ENCODE measurements at places on chromosomes 3 and 15.

DNA sequence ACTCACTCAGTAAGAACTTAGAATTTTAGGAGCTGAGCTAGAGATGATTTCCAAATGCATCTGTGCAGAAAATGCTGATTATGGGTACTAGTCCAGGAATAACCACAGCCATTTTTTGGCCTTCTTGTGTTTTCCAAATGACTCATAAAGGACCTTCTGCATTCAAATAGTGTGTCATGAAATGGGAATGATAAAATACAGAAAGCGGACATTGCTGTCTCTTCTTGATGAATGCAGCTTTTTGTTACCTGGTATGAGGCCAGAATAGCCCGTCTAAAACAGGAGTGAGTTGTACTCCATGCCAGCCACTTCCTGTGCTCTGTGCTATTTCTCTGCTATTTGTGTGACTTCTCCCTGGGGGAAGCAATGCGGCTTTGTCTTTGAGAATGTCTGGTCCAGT lies 20.5 kb upstream of the FRMD5 start:
- DNase-seq = no peak

- DNase-seq = no peak
Measured at GRCh38 chr3:103963599-103963998, 1403.1 kb upstream of the ALCAM start.

DNA sequence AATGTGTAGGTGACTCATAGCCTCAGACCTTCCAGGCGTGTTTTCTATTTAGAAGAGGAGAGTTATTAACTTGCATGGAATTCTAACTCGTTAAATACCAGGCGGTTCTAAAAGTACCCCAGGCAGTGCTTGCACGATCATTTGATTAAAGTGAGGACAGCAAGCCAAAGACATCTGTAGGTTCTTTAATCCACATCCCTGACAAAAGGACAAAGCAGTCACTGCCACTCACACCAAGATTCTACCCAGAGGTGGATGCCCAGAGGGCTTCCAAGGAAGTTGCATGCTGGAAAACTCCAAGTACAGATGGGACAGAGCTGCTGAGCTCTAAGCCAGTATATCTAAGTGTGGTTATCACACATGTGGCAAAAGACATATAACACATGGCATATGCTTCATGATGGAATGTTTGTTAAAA lies 372.1 kb downstream of the ROBO2 start:
- DNase-seq = no peak

DNA sequence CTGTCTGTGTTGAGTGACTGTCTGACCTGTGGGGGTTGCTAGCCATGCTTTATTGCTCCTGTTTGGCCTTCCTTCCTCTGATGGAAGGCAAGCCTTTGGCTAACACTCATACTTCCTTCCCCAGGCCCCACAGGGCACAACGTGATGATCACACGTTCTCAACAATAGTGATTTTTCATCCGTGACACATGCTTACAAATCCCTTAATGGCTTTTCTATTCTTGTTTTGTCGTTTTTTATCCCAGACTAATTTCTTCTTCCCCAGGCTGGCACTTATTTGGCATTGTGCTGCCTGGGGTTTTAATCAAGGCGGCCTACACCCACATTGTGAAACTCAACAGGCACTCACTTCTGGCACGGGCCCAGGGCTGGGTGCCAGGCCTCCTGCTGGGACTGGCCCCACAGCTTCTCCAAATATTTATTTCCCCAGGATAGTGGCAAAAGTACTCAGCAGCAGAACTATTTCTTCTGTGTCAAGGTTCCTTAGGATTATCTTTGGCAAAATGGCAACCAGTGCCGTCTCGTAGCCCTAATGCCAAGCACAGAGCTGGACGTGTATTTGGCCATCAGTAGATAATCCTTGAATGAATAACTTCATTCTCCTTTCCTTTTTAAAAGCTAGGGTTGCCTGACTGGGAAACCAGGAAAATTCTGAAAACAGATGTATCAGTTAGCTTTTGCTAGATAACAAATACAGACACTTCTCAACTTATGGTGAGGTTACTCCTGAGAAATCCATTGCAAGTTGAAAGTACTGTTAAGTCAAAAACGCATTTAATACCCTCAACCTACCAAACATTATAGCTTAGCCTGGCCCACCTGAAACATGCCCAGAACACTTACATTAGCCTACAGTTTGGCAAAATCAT lies 30.6 kb downstream of the CMTM7 start:
- no peak for DNase-seq

DNA sequence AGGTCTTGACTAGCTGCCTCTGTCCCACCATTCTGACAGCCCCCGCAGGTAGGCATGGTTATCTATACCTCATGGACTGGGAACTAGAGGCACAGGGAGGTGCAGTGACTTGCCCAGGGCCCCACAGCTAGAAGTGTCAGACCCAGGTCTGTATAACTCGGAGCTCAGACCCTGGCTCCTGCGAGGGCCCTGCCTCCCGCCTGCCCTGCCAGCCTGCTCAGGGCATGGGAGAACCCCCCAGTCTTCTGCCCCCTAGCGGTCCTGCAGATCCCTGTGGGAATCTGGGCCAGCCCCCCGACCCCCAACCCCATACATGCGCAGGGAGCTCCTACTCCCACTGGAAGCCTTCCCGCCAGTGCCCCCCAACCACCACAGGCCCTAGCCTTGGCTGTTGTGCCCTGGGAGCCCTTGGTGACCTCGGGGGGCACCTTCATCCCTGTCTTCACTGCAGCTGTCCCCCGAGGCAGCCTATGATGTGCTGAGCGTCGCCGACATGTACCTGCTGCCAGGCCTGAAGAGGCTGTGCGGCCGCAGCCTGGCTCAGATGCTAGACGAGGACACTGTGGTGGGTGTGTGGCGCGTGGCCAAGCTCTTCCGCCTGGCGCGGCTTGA lies 6.9 kb downstream of the ABTB1 start:
- DNase-seq = no peak

- no peak for DNase-seq
Measured at GRCh38 chr3:123611082-123611481, 26.2 kb upstream of the HACD2 start.

DNA sequence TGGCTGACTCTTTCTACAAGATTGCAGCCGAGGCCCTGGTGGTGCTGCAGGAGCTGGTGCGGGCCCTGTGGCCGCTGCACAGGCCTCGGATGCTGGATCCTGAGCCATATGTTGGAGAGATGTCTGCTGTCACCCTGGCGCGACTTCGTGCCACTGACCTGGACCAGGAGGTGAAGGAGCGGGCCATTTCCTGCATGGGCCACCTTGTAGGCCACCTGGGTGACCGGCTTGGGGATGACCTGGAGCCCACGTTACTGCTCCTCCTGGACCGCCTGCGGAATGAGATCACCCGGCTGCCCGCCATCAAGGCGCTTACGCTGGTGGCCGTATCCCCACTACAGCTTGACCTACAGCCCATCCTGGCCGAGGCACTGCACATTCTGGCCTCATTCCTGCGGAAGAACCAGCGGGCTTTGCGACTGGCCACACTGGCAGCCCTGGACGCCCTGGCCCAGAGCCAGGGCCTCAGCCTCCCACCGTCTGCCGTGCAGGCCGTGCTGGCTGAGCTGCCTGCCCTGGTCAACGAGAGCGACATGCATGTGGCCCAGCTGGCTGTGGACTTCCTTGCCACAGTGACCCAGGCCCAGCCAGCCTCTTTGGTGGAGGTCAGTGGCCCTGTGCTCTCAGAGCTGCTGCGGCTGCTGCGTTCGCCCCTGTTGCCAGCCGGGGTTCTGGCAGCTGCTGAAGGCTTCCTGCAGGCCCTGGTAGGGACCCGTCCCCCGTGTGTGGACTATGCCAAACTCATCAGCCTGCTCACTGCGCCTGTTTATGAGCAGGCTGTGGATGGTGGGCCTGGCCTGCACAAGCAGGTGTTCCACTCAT lies 20.3 kb downstream of the CAND2 start:
- no peak for DNase-seq

- no peak for DNase-seq
Measured at GRCh38 chr3:72724070-72724469, 124.2 kb downstream of the SHQ1 start.

- DNase-seq = no peak
Measured at GRCh38 chr3:188194332-188194731, 40.4 kb downstream of the LPP start.

GRCh38 chr3:170359178-170359704 lies 1.7 kb downstream of the SKIL start:
- no peak for DNase-seq

DNA sequence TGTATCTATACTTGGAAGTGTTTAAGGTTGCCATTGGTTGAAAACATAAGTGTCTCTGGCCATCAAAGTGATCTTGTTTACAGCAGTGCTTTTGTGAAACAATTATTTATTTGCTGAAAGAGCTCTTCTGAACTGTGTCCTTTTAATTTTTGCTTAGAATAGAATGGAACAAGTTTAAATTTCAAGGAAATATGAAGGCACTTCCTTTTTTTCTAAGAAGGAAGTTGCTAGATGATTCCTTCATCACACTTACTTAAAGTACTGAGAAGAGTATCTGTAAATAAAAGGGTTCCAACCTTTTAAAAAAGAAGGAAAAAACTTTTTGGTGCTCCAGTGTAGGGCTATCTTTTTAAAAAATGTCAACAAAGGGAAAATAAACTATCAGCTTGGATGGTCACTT lies 19.7 kb downstream of the B3GNT5 start:
- DNase-seq = no peak

GRCh38 chr15:26889298-26889898 lies 22.5 kb downstream of the GABRA5 start:
- DNase-seq = no peak

GRCh38 chr3:37986479-37987314 lies 3.9 kb upstream of the VILL start:
- no peak for DNase-seq

DNA sequence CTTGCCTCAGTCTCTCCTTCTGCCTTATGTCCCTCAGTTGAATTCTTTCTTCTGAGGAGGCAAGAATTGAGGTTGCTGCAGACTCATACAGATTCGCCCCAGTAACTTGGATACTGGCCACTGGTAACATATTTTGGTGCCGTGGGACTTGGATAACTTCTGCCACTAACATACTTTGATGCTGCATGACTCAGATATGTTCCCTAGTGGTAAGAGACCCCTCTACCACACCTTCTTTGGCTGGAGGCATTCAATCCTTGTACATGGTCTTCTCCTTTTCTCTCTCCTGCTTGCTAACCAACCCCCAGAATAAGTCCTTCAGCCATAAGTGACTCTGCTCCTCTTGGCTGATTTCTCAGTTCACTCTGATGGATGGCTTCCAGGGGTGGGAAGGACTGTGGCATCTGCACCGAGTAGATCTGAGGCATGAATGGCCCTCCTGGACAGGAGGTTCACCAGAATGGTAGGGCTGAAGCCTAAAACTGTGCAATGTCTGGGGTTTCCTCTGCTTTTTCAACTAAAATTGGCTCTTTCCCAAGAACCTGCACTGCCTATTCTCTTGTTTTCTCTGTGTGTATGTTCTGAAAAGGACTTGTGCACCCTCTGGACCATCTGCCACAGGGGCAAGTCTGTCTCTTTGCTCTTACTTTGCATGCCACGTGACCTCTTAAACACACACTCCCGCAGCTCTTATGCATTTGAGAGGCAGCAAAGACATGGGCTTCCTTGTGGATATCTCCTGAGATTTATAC lies 55.5 kb upstream of the FSTL1 start:
- no peak for DNase-seq

- no peak for DNase-seq
Measured at GRCh38 chr15:38441130-38441519, 12.8 kb upstream of the FAM98B start.

- DNase-seq = no peak
Measured at GRCh38 chr15:56537881-56538280, 72.9 kb upstream of the MNS1 start.

DNA sequence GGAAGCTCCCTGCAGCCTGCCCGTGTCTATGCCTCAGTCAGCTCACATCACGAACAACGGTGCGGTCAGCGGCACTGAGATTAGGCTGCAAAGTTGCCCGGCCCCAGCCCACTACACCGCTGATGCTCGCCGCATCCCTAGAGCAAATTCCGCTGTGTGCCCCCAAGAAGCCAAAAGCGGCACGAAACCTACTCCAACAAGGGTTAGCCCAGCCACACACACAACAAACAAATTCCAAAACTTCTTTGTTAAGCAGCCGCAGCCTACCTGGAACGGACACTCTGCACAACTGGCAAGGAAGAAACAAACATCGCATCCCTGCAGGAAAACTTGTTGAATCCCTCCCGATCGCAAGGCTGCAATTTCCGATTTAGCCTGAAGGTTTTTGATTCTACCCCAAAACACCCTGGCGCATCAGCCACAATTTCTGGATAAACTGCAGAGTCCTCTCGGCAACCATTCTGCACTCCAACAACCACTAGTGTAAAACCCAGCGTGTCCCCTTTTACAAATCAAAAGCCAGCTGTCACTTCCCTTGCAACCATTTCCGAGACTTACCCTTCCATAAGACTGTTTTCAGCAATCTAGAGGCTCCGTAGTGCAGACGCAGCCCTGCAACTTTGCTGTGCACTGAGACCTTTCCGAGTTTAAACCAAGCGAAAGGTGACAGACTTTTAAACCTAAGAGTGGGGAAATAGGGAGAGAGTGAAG lies 449 bp downstream of the ROBO1 start:
- DNase-seq = no peak

- no peak for DNase-seq
Measured at GRCh38 chr3:89577637-89578530, 470.5 kb downstream of the EPHA3 start.

GRCh38 chr3:8987645-8988383 lies 24.5 kb upstream of the RAD18 start:
- no peak for DNase-seq

DNA sequence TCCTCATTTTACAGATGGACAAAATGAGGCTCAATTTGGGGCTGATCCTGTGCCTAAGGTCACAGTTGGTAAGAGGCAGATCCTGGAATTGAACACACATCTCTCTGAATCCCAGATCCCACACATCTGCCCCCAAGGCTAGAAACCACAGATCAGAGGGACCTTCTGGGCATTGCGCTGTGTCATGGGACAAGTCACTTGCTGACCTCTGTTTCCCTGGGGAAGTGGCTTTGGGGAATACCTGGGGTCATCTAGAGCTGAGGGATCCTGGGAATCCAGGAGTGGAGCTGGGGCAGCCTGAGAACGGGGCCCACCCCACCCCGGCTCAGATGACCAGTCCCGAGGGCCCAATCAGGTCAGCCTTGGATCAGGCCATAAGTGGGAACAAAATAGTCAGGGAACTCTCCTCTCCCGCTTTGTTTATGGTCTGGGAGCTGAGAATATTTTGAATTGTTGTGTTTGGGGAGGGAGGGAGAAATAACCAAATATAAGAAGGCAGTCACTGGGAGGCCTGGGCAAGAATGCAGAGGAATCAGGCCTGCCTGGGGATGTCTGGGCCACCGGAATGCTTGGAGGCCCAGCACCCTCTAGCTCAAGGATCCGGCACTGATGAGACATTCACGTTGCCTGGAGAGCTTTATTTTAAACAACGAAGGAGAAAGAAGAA lies 8.8 kb upstream of the SLC6A6 start:
- no peak for DNase-seq

Data from T-helper 1 cell (primary cell).